Mucosa of gallbladder (tissue), 1 donor: ENCODE measurements at places on chromosomes 16 and 17. TPM values are rescaled to one million over a fixed set of nuclear protein-coding genes. Genes with fewer than 3 reads are reported as not detected.

DNA sequence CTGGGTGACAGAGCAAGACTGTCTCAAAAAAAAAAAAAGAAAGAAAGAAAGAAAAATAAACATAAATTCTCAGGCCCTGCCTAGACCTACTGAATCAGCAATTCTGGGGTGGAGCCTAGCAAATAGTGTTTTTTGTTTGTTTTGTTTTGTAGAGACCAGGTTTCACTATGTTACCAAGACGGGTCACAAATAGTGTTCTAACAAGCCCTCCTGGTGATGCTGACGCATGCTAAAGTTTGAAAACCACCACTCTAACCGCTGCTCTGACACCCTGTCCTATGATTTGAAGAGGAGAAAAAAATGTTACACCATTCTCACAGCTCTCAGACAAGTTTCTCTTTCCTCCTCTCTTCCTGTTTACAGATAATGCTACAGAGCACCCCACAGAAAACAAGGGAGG, 1.5 kb downstream of the MRPL10 start:
- peak; percentile 18 for DNase-seq

- no peak for DNase-seq
These were observed 494 bp downstream of the PRSS41 start for GRCh38 chr16:2798723-2799204.

The CYB5D1 gene
- total RNA-seq, result 21.9 TPM

DNA sequence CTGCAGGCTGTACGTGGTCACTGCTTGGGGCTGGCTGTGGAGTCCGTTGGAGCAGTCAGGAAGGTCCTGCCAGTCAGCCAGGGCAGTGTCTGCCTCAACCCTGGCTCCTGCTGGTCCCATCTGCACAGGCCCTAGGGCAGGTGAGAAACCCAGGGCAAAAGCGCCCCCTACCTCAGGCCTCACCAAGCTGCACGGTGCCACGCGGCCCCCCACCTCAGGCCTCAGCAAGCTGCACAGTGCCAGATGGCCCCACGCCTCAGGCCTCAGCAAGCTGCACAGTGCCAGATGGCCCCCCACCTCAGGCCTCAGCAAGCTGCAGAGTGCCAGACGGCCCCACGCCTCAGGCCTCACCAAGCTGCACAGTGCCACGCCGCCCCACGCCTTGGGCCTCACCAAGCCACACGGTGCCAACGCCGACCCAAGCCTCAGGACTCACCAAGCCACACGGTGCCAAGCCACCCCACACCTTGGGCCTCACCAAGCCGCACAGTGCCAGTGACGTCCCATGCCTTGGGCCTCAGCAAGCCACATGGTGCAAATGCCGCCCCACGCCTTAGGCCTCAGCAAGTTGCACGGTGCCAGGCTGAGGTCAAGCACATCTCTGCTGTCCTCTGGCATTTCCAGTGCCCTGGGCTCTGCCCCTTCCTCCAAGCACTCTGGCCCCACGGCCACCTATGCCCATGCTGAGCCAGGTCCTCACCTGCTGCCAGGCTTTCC, 5.5 kb downstream of the TMEM204 start:
- DNase-seq, result no peak

DNA sequence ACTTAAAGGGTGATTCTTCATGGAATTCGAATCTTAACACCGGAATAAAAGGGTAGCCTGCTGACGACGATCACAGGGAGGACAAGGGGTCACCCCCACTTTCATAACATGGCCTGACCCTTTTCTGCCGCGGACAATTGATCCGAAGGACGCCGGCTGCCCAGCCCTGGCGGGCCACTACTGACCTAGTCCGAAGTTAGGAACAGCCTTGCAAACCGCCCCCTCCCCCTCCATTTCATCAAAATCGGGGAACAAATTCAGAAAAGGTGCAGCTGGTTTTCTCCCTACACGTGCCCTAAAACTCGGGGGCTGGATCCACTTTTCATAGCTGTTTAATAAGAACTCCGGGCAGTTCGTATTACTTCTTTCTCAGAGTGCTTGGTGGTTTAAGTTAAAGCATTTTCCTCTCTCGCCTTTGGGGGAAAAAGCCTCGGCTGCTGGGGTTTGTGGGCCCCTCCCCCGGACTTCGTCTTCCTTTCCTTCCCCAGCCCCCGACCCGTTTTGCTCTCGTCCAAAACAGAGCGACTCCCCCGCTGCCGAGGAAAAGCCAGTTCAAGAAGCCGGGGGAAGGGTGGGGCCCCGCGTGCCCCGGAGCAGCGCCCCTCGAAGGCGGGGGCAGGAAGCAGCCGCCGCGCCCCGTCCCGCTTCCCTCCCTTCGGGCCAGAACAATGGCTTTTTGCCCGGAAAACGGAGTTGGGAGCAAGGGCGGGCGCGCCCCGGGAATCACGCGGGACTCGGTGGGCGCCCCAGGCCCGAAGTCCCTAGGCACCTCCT, 641 bp upstream of the CBX2 start:
- no peak for DNase-seq

- peak; percentile 76 for DNase-seq
These were observed 21.8 kb downstream of the CEP131 start for GRCh38 chr17:81200695-81201580.

DNA sequence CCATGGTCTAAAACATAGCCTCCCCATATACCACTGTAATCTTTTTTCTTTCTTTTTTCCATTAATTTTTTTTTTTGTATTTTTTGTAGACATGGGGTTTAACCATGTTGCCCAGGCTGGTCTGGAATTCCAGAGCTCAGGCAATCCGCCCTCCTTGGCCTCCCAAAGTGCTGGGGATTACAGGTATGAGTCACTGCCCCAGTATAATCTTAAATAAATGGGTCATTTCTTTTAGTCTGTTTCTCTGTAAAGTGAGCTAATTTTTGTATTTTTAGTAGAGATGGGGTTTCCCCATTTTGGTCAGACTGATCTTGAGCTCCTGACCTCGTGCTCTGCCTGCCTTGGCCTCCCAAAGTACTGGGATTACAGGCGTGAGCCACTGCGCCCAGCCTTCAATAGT, 5.7 kb upstream of the NME1 start:
- DNase-seq, result no peak

The TNFSF13 gene
- total RNA-seq, result 120 TPM

The SCNN1B gene
- 2.2 TPM for total RNA-seq

GRCh38 chr17:82011617-82012187, 11.0 kb downstream of the CENPX start:
- no peak for DNase-seq

The TBC1D26 gene
- not detected for total RNA-seq

- peak; percentile 32 for DNase-seq
These were observed 41.4 kb upstream of the PIRT start for GRCh38 chr17:10879190-10879836.

The ZPBP2 gene
- total RNA-seq, result not detected

DNA sequence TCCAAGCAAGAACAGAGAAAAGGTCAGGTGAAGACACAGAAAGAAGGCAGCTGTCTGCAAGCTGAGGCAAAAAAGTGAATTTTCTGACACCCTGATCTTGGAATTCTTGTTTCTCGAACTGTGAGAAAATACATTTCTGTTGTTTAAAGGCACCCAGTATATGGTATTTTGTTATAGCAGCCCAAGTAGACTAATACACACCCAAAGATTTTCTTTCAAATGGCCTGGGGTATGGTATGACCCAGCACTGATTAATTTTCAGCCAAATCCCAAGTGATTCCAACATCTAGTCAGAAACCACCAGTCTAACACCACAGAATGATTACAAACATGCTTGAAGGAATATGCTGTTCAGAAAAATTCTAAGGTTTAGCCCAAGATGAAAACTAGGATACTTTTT, 36.8 kb downstream of the TRIM37 start:
- DNase-seq, result no peak
